Fibroblast of lung (primary cell): ENCODE measurements at places on chromosomes 5 and 9. TPM values are rescaled to one million over a fixed set of nuclear protein-coding genes. Genes with fewer than 3 reads are reported as not detected.

- DNase-seq, result no peak
- H3K36me3 ChIP-seq, result no peaks in the 10 kb centered on the region
- peak overlapping the region; percentile 32 for H3K27ac ChIP-seq
- no peaks in the 10 kb centered on the region for H3K27me3 ChIP-seq
- H3K4me1 ChIP-seq, result peaks cover 9% of the 10 kb centered on the region
Observed at GRCh38 chr9:123929177-123929869, 603 bp downstream of the DENND1A start.

The PCA3 gene
- total RNA-seq, result not detected in 2 replicates

The CCL27 gene
- 0.26 TPM in 1 of 2 replicates, not detected in the other for total RNA-seq

GRCh38 chr5:163503106-163504078 is 2.0 kb upstream of the MAT2B start:
- H3K36me3 ChIP-seq, result no peaks in the 10 kb centered on the region
- peak; percentile 72 for DNase-seq
- H3K4me3 ChIP-seq, result peak overlapping the region; percentile 88
- peak overlapping the region; percentile 95 for H3K27ac ChIP-seq
- H3K27me3 ChIP-seq, result no peaks in the 10 kb centered on the region

- no peaks in the 10 kb centered on the region for H3K4me1 ChIP-seq
- H3K27ac ChIP-seq, result no peak overlapping the region
- no peaks in the 10 kb centered on the region for H3K36me3 ChIP-seq
- H3K4me3 ChIP-seq, result no peak overlapping the region
- DNase-seq, result no peak
- H3K27me3 ChIP-seq, result no peaks in the 10 kb centered on the region
Observed at GRCh38 chr5:96338091-96338490, 95.0 kb downstream of the PCSK1 start.

The ADGRV1 gene
- total RNA-seq, result under 0.01 and 0.17 TPM in 2 replicates

GRCh38 chr9:35908504-35909125 is 675 bp upstream of the SPAAR start:
- H3K27ac ChIP-seq, result peak overlapping the region; percentile 95
- H3K27me3 ChIP-seq, result no peaks in the 10 kb centered on the region

GRCh38 chr5:139138809-139139208 is 59.4 kb downstream of the SIL1 start:
- H3K27me3 ChIP-seq, result no peaks in the 10 kb centered on the region
- peaks cover 21% of the 10 kb centered on the region for H3K4me1 ChIP-seq
- H3K4me3 ChIP-seq, result no peak overlapping the region
- peak; percentile 74 for DNase-seq

The SNCAIP gene
- total RNA-seq, result 4.1 and 5.1 TPM in 2 replicates

DNA sequence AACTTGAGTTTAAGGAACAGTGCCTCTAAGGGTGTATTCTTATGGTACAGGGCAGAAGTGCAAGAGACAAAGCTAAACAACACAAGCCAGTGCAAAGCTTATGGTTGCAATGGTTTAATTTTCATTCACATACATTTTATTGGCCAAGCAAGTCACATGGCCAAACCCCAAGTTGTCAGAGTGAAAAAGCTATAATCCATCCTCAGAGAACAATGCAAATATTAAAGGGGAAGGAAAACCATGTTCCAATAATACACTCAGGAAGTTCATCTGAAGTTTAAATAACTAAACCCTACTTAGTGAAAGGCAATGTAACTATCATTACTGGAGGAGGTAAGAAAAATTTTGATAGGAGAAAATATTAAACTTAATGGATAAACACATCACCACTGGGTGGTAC is 26.6 kb upstream of the TLR4 start:
- DNase-seq, result no peak
- H3K27me3 ChIP-seq, result no peaks in the 10 kb centered on the region
- no peaks in the 10 kb centered on the region for H3K4me1 ChIP-seq
- H3K27ac ChIP-seq, result no peak overlapping the region
- H3K4me3 ChIP-seq, result no peak overlapping the region

- H3K4me1 ChIP-seq, result no peaks in the 10 kb centered on the region
- H3K36me3 ChIP-seq, result no peaks in the 10 kb centered on the region
- no peaks in the 10 kb centered on the region for H3K27me3 ChIP-seq
- no peak overlapping the region for H3K27ac ChIP-seq
Observed at GRCh38 chr5:14114615-14115251, 28.4 kb upstream of the TRIO start.

- no peak overlapping the region for H3K27ac ChIP-seq
- H3K27me3 ChIP-seq, result no peaks in the 10 kb centered on the region
- no peaks in the 10 kb centered on the region for H3K36me3 ChIP-seq
Observed at GRCh38 chr9:23582836-23583235, 243.2 kb downstream of the ELAVL2 start.

DNA sequence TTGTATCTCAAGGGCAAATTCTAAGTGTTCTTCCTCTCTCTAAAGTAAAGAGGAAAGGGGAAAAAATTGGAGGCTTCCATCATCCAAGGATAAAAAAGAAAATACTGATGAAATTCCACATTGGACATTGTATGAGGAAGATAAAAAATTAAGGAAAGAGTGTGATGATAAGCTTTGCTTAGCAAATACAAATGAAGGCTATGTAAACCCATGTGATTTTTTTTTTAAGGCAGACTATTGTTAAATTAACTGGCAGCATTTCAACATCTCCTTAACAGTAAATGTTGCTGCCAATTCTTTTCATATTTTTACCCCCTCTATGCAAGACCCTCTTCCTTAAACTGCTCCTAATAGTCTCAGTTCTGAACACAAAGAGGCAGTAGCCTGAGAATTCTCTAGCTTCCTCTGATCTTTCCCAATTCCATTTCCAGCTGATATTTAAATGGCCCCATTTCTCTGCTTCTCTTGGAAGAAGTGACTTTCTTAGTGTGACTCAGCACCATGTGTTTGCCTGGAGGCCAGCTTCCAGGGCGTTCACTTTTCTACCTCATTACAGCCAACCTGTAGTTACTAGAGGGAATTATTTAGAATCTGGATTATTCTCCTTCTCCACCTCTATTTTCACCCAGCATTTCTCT is 159.7 kb downstream of the TLE1 start:
- H3K27me3 ChIP-seq, result no peaks in the 10 kb centered on the region
- H3K36me3 ChIP-seq, result no peaks in the 10 kb centered on the region
- H3K27ac ChIP-seq, result no peak overlapping the region
- H3K4me1 ChIP-seq, result no peaks in the 10 kb centered on the region
- H3K4me3 ChIP-seq, result no peak overlapping the region

DNA sequence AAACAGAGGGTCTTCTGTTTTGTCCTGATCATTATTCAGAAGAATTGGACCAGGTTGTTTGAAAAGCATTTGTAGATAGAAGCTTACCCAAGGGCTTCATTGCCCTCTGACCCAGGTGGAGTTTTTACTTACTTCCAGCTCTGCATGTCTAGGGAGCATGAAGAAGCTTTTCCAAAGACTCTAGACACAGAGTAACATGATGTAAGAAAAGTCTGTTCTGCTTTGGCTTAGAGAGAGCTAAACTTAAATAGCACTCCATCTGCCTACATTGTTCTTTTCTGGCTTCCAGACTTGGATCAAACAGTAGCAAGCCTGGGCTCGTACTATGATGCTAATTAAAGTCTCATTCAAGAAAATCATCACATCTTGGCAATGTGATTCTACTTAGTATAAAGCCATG is 112.1 kb downstream of the SNCAIP start:
- no peaks in the 10 kb centered on the region for H3K4me1 ChIP-seq
- DNase-seq, result no peak

DNA sequence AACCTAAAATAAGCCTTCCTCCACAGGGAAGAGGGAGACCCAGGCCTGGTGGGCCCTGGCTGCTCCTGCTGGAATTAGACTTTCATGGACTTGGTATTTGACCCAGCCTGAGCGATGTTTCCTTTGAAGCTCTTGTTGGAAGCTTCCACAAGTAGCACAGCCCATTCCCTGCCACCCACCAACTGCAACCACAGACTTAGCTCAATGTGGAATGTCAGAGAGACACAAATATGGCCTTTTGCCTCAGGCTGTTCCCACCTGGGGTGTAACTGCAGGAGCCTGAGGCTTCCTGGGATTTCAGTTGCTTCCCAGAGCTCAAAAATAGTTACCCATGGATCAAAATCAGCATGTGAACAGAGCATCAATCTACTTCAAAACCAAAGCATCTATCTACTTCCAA is 70.3 kb upstream of the LHFPL2 start:
- no peak overlapping the region for H3K27ac ChIP-seq
- H3K4me1 ChIP-seq, result no peaks in the 10 kb centered on the region
- no peak overlapping the region for H3K4me3 ChIP-seq

The FOXI1 gene
- total RNA-seq, result not detected in 2 replicates

- peaks cover 9% of the 10 kb centered on the region for H3K27me3 ChIP-seq
- H3K36me3 ChIP-seq, result no peaks in the 10 kb centered on the region
- H3K4me1 ChIP-seq, result no peaks in the 10 kb centered on the region
- no peak for DNase-seq
Observed at GRCh38 chr5:73282383-73282782, 109.4 kb downstream of the TMEM174 start.

DNA sequence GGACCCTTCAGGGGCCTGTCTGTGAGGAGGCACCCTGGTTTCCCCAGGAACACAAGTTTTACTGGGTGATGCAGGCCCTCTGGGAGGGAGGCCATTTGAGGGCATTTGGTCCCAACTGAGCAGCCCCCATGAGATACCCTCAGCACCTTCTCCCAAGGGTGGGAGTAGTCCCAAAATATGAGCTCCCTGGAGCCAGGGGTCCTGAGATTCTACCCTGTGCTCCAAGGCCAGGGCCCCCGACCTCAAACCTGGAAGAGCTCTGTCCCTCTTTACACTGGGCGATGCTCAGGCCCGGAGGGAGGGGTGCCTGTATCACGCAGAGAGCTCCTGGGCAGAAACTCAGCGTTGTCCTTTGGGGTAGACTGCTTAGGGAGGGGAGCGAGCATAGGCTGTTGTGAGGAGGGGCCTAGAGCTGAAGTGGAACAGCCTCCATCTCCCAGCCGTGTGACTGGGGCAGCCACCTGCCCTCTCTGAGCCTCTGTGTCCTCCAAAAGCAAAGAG is 64.0 kb upstream of the SYNPO start:
- H3K36me3 ChIP-seq, result no peaks in the 10 kb centered on the region
- H3K27ac ChIP-seq, result no peak overlapping the region
- H3K4me1 ChIP-seq, result no peaks in the 10 kb centered on the region
- H3K4me3 ChIP-seq, result no peak overlapping the region
- no peak for DNase-seq

DNA sequence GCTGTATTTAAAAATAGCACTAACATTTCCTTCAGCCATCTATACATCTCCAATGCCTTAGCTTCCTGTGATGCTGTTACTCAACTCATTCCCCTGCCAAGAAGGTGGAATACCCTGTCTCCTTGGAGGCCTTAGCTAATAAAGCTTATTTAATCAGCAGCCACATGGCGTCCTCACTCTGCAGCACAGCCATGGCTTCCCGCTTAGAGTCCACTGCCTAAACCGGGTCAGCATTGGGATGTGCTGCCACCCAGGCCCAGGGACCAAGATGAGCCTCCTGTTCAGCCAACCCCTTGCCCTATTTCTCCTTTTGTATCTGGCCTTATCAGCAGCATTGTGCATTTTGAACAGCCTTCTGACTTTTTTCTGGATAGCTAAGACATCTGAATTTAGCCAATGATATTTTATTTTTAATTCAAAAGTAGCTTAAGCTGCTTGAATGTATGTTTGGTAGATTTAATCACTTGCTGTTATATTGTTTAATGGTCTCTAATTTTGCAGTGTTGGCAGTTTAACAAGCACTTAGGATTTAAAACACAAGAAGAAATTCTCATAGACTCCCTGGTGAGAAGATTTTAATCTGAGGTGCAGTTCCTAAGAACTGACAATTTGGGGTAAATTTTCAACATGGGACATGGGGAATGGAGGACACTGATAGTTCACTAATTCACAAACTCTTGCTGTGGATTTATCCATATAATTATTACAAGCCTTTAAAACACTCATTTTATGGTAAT is 113.0 kb downstream of the RPS23 start:
- no peak overlapping the region for H3K4me3 ChIP-seq
- H3K36me3 ChIP-seq, result no peaks in the 10 kb centered on the region
- H3K27me3 ChIP-seq, result no peaks in the 10 kb centered on the region
- peaks cover 8% of the 10 kb centered on the region for H3K4me1 ChIP-seq
- no peak overlapping the region for H3K27ac ChIP-seq

The PLPPR1 gene
- not detected in 2 replicates for total RNA-seq

GRCh38 chr9:13388157-13388556 is 108.7 kb upstream of the MPDZ start:
- DNase-seq, result peak; percentile 32
- H3K4me3 ChIP-seq, result no peak overlapping the region
- no peak overlapping the region for H3K27ac ChIP-seq
- no peaks in the 10 kb centered on the region for H3K27me3 ChIP-seq
- H3K4me1 ChIP-seq, result no peaks in the 10 kb centered on the region
- H3K36me3 ChIP-seq, result no peaks in the 10 kb centered on the region

DNA sequence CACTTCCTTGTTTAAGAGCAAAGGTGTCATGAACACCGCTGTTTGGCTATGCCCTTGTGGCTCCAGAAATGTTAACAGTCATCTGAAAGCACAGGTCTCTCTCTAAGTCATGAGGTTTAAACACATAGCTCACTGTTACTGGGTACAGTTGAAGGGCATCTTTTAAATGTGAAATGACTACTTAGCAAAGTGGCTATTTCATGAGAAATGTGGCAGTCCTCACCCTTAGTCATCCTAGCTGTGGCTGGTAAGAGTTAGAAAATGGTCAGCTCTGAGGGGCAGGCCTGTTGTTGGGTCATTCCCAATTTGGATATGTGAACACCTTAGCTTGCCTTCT is 24.2 kb upstream of the TMEM171 start:
- no peaks in the 10 kb centered on the region for H3K27me3 ChIP-seq
- no peak overlapping the region for H3K27ac ChIP-seq
- H3K4me3 ChIP-seq, result no peak overlapping the region
- peaks cover 2% of the 10 kb centered on the region for H3K4me1 ChIP-seq
- DNase-seq, result no peak

DNA sequence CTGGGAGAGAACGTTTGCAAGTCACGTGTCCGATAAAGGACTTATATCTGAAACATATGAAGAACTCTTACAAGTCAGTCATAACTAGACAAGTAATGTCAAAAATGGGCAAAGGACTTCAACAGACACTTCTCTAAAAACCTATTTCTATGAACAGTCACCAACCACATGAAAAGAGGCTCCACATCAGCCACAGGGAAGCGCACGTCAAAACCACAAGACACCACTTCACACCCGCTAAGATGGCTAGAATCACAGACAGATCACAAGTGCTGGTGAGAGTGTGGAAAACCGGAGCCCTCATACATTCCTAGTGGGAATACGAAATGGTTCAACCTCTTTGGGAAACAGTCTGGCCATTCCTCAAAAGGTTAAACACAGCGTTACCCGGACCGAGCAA is 11.5 kb upstream of the CARD9 start:
- no peaks in the 10 kb centered on the region for H3K27me3 ChIP-seq
- no peak for DNase-seq

DNA sequence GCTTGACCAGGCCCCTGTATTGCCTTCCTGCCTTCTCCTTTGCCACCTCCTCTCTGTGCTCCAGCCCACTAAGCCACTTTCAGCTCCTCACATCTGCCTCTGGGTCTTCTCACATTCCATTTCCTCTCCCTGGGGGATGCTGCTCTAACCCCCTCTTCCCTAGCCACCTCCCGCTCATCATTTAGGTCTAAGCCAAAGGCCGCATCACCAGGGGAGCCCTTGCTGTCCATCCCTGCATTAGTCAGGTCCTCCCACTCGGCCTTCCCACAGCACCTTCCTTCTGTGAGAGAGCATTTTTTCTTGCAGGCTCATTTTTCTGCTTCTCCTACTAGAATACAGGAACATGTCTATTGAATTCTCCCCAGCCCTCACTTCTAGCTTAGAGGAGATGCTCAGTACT is 72.6 kb upstream of the GALNT10 start:
- H3K36me3 ChIP-seq, result no peaks in the 10 kb centered on the region
- no peak overlapping the region for H3K4me3 ChIP-seq
- no peak for DNase-seq
- H3K27ac ChIP-seq, result no peak overlapping the region
- H3K27me3 ChIP-seq, result no peaks in the 10 kb centered on the region
- no peaks in the 10 kb centered on the region for H3K4me1 ChIP-seq

- H3K36me3 ChIP-seq, result no peaks in the 10 kb centered on the region
- no peak overlapping the region for H3K4me3 ChIP-seq
- H3K27me3 ChIP-seq, result no peaks in the 10 kb centered on the region
- H3K4me1 ChIP-seq, result no peaks in the 10 kb centered on the region
- DNase-seq, result no peak
Observed at GRCh38 chr9:75490326-75490725, 400.1 kb upstream of the PCSK5 start.
